ENCODE measurements at places on chromosomes 2 and 18. TPM values are rescaled to one million over a fixed set of nuclear protein-coding genes. Genes with fewer than 3 reads are reported as not detected.

GRCh38 chr2:177753682-177754491 is 318.7 kb downstream of the PDE11A start:
- no peak for DNase-seq

- no peak for DNase-seq
Measured at GRCh38 chr2:240292035-240292574, 143.4 kb upstream of the GPC1 start.

GRCh38 chr2:181907057-181907456 is 15.5 kb downstream of the ITPRID2 start:
- no peak for DNase-seq

DNA sequence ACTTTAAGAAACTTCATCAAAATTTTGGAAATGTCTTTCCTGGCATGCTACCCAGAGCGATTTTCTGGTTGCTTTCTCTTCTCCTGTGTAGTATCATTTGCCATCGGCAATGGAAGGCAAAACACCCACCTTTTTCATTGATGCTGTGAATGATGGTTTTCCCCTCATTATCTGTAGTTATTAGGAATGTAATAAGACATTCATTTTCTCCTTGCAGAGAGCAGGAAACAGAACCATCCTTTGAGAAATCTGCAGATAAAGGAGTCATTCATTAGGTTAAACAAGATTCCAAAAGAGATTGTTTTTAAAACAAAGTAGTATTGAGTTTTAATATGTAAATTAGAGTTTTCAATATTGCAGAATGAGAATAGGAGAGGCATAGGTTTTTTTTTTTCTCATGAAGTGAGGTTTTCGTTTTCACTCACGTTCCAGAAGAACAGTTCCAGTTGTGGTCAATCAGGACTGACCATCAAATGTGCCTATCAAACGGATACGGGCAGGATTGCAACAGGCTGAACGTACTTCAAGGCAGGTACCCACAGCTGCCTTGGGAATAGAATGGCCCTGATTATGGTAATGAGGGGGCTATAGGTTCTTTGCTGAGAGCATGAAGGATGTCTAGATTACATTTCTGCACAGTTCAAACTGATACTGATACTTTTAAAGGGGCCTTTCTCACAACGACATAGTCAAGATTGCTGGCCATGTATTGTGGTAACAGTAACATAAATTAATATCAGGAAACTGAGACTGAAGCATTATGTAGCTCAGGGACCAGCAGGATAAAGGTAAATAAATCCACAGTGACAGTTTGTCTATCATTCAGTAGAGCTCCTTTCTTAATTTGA is 49.8 kb upstream of the PLA2R1 start:
- no peak for DNase-seq

- no peak for DNase-seq
Measured at GRCh38 chr2:155944218-155944617, 388.3 kb downstream of the NR4A2 start.

DNA sequence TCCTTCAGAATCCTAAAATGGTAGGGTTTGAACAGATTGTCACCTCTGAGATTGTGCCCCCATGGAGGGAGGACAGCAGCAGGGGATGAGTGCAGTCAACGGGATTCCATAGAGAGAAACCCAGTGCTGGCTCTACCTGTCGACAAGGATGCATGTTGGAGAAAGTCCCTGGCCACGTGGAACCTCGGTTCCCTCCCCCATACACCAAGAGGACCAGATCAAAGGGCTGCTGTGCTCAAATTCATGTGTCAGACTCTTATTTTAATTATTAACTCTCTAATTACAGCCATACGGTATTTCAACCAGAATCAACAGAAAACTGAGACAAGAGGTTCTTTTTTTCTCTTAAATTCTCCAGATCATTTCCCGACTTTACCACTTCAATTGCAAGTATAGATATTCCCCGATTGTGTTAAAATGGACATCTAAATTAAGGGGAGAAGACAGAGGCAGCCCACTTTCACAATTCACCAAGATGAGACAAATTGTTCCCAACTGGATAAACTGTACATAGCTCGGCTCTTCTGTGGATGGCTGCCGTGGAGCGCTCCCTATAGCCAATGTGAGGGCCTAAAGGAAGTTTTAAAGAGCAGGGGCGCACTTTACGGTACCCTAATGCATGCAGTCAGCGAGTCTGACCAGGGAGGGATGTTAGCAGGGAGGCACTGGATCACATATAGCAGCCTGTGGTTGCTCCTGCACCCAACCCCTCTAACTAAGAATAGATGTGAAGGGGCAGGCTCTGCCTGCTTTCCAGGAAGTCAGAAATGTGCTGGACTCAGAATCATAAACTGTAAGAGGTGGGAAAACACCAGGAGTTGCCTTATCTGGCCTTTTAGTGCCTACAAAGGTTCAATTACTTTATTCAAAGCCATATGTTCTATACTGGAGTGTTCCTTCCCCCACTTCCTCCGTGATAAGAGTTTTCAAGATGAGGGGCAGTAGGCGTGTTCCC is 123.1 kb downstream of the CACNB4 start:
- DNase-seq: no peak

GRCh38 chr2:27582129-27582694 is 630 bp upstream of the ZNF512 start:
- no peak for DNase-seq

- no peak for DNase-seq
Measured at GRCh38 chr18:8400193-8400752, 209.0 kb upstream of the RAB12 start.

DNA sequence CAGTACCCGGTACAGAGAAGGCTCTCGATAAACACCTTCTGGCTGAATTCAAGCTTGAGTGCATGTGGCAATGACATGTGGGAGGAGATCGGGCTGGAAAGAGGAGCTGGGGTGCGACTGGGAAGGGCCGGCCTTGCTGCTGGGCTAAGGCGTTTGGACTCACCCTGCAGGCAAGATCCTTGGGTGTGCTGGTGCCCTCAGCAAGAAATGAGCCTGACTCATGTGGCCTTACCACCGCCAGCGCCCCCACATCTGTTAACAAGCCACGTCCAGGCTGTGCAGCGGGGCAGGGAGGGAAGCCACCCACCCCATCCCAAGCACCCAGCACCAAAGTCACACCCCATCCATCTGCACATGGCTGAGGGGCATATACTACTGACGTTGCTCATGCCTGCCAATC is 1.3 kb downstream of the HS1BP3 start:
- DNase-seq: no peak

DNA sequence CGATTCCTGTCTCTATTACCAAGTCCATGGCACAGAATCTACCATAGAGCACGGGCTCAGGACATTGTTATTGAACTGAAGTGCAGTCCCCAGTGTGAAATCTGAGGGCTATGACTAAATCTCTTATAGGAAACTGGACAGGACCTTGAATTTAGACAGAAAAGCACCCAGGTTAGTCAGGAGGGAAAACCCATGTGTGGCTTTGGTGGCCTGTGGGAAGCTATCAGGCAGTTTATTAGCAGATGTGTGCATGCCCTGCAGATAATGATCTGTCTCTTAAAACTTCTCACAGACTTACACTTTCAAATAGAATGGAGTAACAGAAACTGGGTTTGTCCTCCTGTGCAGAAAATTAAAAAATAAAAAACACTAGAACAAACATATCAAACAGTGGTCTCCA is 610.0 kb upstream of the RAB6C start:
- no peak for DNase-seq

DNA sequence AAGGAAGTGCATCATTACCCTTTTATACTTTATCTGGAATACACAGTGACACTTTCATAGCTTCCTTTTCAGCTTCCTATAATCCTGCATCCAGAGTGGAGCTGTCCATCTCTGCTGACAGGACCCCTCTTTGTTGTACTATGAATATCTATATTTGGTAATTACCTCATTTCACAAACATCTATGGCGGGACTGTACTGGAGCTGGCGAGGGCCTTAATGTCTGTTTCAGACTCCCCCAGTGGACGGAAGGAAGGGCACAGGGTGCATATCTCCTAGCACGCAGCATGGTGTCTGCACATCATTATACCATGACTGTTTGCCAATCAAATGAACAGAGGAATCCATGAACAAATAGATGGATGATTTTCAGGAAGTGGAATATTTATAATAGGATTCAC is 142.3 kb downstream of the SOX11 start:
- no peak for DNase-seq

GYPC gene
- total RNA-seq: 99.8 TPM

UGT1A3 gene
- total RNA-seq: not detected

RTTN gene
- 42.3 TPM for total RNA-seq

C2orf66 gene
- 0.16 TPM for total RNA-seq

ELOA2 gene
- total RNA-seq: not detected

CCBE1 gene
- total RNA-seq: 0.12 TPM

FTCDNL1 gene
- 1.8 TPM for total RNA-seq

CTAGE1 gene
- total RNA-seq: not detected

Data from activated CD8-positive, alpha-beta memory T cell treated with anti-CD3 and anti-CD28 coated beads, Interleukin-2, amount 10 ng/mL, durations not matched to agents 7 days and 5 days (primary cell).